Colonic mucosa (tissue), 4 donors: ENCODE measurements at places on chromosomes 6 and 20. TPM values are rescaled to one million over a fixed set of nuclear protein-coding genes. Genes with fewer than 3 reads are reported as not detected.

DNA sequence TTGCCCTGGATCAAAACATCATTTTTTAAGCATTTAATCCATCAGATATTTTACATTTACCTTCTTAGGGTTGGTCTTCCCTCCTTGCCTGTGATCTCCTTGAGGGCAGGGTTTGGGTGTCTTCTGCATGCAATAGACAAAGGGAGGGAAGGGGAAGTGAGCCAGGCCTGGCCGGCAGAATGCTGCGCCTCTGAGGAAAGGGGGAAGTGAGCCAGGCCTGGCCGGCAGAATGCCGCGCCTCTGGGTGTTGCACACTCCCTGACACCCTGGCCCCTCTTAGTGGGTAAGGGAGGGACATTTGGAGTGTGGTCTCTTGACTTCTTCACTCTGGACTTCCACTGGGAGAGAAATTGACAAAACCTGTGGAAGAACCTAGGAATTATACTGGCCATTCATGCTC, 12.4 kb downstream of the PSMF1 start:
- no peak for DNase-seq

- no peak for DNase-seq
These were observed 135.6 kb downstream of the TAF4 start for GRCh38 chr20:61929971-61930666.

DNA sequence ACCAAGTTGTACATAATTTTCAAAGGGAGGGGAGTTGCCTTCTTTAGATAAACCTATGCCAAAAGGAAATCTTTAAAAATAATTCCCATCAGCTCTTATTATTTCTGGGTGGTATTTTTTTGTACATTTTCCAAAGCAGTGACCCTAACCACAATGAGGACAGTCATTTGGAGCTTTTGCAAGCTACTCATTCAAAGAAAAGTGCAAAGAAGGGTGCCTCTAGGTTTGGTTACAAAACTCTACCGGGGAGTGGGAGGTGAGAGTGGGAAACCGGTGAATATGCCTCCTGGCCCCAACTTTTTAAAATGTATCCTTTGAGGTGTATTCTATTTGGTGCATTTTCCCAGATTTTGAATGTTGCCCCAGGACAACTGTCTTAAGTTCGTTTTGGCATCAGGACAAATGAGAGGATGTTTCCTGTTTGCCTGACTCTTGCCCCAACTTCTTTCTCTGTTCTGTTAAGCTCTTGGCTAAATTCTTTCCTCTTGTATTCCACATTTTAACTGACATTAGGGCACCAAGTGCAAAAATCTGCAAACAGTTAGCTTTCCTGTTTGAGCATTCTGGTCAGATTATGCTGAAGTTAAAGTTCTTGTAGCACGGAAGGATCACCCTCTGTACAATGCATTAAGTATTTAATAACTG, 78.9 kb downstream of the SLX4IP start:
- no peak for DNase-seq

- no peak for DNase-seq
These were observed 84.1 kb upstream of the EPB41L1 start for GRCh38 chr20:36070451-36070850.

GRCh38 chr20:1803932-1804501, 91.2 kb upstream of the SIRPA start:
- DNase-seq = no peak

DNA sequence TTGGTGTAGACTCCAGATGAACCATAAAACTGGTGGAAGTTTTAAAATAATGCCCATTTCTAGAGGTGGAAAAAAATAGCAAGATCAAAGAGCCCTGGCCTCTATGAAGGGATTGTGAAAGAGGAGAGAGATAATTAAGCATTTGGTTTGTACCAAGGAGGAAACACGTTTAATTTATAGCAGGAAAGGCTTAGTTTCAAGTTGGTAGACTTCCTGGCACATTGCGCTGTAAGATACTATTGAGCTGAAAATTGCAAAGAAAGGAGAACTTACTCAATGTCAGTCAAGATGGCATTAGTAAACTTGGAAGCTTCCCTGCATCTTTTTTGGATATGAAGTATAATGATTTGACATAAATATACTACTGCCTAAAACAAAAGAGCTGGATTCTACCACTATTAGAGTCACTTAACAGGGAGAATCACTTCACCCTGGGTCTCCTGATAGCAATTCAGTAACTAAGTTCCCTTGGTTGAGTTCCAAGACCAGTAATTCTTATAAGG, 24.4 kb downstream of the MARCKS start:
- no peak for DNase-seq

DNA sequence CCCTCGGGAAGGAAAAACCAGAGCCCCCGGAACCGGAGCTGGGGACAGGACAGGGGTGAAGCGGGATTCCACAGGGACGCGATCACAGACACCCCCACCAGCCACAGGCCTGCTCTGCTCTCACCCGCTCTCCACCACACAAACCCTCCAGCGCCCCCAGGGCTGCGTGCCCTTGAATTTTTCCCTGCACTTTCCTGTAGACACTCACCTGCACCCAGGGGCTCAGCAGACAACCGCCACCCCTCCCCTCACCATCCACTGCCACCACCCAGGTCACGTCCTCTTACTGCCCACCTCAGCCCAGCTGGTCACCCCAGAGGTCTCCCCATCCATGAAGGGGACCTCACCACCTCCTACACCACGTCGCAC, 631 bp downstream of the ULBP2 start:
- no peak for DNase-seq

DNA sequence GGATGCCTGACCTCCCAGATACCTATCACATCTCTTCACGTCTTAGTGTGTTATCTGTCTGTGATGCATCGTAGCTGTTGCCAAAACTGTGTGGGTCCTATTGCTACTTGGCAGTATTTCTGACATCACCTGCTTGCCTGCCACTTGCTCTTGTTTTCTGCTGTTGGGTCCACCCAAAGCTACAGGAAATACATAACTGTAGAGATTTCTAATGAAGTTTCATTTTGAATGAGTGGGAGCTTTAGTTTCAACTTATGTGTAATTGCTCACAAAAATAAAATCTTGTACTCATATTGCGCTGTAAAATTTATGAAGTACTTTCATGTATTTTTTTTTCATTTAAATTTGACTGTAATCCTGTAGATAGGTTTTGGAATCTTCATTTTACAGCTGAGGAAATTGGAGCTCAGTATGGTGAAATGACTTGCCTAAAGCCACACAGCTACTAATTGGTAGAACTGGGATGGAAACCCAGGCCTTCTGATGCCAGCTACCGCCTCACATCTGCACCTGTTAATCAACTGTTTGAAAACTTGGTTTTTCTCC, 113.6 kb upstream of the MAN1A1 start:
- DNase-seq = no peak

GRCh38 chr20:58622671-58623578, 28.2 kb upstream of the STX16 start:
- DNase-seq = no peak

DNA sequence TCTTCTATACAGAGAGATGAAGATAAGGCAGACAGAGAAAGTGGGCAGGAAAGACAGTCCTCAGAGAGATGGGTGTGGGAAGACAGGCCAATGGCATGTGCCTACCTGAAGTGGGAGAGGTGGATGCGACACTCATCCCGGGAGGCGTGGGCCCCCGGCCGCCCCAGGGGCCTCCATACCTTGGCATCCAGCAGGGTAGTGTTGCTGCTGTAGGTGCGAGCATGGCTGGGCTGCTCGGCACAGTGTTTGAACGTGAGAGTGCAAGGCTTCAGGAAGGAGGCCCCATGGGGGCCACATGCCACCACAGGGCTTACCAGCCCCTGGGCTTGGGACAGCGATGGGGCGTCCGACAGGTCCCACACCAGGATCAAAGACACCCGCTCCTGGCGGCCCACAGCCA, 5.2 kb downstream of the UNC5CL start:
- DNase-seq = no peak

DNA sequence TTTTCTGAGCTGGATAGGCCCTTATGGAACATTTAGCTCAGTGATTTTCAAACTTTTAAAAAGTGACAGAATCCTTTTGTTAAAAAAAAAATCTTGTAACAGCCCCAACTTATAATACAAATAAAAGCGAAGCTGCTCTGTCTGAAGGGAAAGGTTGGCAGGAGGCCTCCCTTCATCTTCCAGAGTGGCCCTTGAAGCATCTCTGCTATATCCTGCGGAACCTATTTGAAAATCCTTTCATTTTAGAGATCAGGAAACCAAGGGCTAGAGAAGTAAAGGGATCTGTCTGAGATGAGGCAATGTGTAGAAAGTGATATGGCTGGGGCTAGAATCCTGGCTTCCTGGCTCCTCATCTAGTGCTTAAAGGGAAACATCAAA, 107.8 kb downstream of the UBE3D start:
- no peak for DNase-seq

GRCh38 chr6:101722991-101723579, 329.6 kb downstream of the GRIK2 start:
- no peak for DNase-seq

DNA sequence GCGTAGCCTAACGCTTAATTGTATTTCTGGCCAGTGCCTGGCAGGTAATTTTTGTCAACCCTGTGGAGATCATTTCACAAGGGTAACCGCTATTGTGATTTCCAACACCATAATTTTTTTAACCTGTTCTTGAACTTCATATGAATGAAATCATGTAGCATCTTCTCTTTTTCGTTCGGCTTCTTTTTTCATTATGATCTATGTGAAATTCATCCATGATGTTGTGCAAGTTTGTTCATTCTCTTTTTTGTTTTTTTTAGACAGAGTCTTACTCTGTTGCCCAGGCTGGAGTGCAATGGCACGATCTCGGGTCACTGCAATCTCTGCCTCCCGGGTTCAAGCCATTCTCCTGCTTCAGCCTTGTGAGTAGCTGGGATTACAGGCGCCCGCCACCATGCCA, 42.5 kb upstream of the TGM3 start:
- no peak for DNase-seq

DNA sequence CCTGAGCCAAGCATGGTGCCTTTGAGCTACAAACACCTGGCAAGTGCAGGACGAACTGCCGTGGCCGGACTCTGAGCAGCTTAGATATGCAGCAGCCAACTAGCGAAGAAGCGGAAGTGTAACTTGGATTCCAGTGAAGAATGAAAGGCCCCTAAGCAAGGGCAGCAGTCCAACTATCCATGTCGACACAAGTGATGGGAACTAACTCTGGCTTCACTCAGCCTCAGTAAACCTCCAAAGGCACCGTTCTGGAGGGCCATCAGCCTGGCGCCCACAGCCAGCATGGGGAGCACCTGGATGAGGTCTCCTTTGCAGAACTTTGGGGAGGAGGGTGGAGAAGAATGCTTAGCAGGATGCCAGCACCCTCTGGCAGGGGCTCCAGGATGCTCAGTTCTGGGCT, 78.4 kb upstream of the MLN start:
- DNase-seq = no peak

DNA sequence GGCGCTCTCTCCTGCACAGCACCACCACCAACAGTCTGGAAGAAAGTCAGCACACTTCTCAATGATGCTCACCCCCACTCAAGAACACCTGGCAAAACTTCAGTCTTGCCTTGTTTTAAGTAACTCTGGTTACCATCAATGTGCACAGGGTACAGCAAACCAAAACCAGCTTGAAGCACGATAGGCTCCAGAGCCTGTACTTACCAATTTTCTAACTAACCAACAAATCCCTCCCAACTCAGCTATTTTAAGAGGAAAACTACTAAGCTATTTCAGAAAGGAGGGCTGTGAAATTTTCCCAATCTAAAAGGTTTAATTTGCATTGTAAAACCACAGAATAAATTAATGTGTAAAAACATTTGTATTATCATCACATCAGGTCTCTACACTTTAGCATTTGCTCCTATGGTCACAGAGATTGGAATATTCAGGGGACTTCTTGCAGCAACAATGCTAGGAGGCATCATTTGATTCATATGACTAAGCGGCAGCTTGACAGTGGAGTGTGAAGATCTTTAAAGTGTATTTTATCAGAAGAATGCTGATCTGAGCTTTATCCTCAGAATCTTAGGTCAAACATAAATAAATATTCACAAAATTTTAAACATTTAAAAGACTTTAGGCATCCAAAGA, 82.8 kb downstream of the RALGAPA2 start:
- DNase-seq = no peak

DNA sequence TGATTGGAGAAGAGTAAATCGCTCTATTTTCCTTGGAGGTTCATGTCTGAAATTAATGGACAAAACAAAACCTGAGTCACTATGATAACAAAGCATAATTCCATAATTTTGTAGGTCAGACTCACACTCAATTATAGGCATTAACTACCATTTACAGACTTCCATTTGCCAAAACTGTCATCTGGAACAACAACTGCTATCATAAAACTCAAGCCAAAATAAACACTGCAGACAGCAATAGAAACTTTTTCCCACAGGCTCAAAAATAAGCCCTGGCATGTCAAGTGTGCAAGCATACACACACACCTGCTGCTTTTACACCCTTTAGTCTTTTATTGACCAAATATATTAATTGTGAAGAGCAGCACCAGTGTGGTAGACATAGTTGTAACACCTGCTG, 7.1 kb downstream of the MRPS10 start:
- DNase-seq = no peak

GRCh38 chr6:137883400-137884148, 16.5 kb downstream of the TNFAIP3 start:
- no peak for DNase-seq

DNA sequence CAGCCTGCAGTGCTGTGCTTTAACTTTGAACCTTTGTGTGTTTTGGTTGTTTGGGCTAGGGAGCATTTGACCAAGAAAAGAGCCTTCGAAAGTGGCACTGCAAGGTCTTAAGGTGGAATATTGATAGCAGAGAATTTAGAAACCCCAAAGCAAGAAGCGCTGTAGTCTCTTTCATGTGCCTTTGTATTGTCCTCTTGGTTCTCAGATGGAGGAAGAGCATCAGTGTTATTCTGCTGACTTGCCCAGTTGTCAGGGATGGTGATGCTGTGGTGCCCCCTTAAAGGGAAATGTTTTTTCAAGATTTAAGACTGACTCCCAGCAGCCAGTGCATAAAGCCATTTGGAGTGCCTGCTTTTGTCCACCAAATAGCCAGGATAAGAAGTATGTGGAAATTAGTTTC, 102.7 kb upstream of the INSM1 start:
- DNase-seq = no peak

GRCh38 chr6:107114213-107114925, 946 bp downstream of the BEND3 start:
- peak; percentile 84 for DNase-seq

DNA sequence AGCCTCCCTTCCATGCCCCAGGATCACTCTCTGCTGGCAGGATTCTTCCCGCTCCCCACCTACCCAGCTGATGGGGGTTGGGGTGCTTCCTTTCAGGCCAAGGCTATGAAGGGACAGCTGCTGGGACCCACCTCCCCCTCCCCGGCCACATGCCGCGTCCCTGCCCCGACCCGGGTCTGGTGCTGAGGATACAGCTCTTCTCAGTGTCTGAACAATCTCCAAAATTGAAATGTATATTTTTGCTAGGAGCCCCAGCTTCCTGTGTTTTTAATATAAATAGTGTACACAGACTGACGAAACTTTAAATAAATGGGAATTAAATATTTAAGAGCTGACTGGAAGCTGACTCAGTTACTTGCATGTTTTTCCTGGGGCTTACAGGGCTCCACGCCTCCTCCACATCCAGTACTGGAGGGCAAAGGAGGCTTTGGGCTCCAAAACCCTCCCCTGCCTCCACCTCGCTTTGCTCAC, 24.3 kb upstream of the FANCE start:
- no peak for DNase-seq

- DNase-seq = no peak
These were observed 3.2 kb downstream of the PCMT1 start for GRCh38 chr6:149752600-149753373.

- DNase-seq = no peak
These were observed 43.9 kb upstream of the B4GALT5 start for GRCh38 chr20:49757597-49757996.

GPX5 gene
- not detected for total RNA-seq

SLC4A11 gene
- total RNA-seq = 2.6 TPM

COL9A3 gene
- total RNA-seq = 2.7 TPM

GFOD1 gene
- 7.6 TPM for total RNA-seq

REM1 gene
- 0.32 TPM for total RNA-seq

TMEM170B gene
- 0.82 TPM for total RNA-seq

FRS3 gene
- 2.7 TPM for total RNA-seq
